ENCODE measurements at places on chromosomes 4 and X. TPM values are rescaled to one million over a fixed set of nuclear protein-coding genes. Genes with fewer than 3 reads are reported as not detected.

Gene AKAP14
- not detected for total RNA-seq

Gene CD38
- total RNA-seq: 0.07 TPM

Gene NMU
- total RNA-seq: 12.9 TPM

Gene RBPJ
- 166 TPM for total RNA-seq

Gene NEUROG2
- not detected for total RNA-seq

Gene CXorf49
- total RNA-seq: not detected

DNA sequence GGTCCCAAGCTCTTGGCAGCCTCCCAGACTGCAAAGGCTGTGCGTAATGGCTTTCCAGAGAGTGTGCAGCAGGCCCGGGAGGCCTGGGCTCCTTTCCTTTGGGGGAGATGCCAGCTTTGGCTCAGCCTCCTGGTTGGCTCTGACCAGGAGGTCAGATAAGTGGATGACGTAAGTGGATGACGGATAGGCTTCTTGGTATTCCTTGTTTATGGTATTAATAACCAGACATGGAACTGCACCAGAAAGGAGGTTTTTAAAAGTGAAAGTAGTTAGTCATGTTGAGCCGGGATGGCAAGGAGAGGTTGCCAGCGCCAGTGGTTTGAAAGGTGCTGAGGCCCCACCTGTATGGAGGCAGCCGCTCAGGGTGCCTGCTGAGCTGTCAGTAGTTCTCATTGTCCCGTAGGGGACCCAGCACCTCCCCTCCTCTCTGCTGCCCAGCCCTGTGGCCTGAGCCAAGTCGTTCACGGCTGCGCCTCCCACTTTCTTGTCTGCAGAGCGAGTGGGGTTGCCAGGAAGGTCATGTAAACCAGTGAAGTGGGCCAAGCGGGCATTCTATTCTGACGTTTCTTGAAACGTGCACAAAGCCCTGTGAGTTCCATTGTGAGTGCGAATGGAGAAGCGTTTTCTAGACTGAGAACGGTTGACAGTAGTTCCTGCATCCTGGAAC lies 28.7 kb upstream of the STOX2 start:
- DNase-seq: no peak
- no peaks in the 10 kb centered on the region for H3K4me1 ChIP-seq
- no peaks in the 10 kb centered on the region for H3K36me3 ChIP-seq
- no peaks in the 10 kb centered on the region for H3K27me3 ChIP-seq

DNA sequence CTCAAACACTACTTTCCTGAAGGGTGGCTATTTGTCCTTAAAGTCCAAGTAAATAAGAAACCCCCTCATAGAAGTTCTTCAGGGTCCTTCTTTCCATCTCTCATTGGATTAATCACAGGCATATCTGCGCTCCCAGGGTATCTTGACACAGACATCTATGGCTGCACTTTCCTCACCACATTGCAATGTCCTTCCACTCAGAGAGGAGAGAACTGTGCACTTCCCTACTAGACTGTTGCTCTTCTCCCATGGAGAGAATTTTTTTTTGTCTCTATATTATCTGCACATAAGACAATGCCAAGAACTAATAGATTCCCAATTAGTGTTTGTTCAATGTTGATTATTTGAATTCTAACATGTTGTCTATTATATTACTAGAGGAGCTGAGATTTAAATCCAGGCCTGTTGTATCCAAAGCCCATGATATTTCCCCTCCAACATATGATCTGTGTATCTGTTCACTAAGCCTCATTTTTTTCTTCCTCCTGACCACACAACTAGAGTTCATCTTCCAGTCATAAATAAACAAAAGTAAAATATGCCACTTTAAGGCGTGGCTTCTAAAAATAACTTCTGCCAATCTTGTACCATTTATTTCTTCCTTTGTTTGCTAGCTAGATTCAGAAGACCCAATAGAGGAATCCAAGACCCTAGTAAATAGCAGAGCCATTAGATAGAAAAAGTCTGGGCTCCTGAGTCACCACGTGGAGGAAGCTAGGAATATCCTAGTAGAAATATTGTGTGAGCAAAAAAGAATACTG lies 61.5 kb upstream of the FAM241A start:
- no peaks in the 10 kb centered on the region for H3K4me1 ChIP-seq
- H3K27me3 ChIP-seq: no peaks in the 10 kb centered on the region
- no peak overlapping the region for H3K4me3 ChIP-seq
- no peak for DNase-seq

- DNase-seq: no peak
- H3K27me3 ChIP-seq: no peaks in the 10 kb centered on the region
- no peaks in the 10 kb centered on the region for H3K36me3 ChIP-seq
- H3K4me3 ChIP-seq: no peak overlapping the region
Observed at GRCh38 chr4:82517043-82517442, 44.7 kb downstream of the TMEM150C start.

DNA sequence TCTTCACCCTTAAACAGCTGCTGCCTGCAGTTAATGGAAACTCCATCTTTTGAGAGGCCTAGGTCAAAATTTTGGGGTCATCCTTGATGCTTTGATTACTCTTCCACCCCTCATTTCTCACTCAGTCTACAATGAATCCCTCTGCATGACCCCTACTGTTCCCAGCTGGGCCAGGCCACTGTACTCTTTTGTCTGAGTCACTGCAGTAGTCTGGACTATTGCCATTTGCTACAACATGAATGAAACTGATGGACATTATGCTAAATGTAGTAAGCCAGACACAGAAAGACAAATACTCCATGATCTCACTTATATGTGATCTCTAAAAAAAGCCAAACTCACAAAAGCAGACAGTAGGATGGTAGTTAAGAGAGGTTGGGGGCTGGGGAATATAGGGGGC lies 28.3 kb downstream of the STK32B start:
- no peaks in the 10 kb centered on the region for H3K36me3 ChIP-seq
- no peaks in the 10 kb centered on the region for H3K4me1 ChIP-seq
- no peak for DNase-seq
- H3K27me3 ChIP-seq: no peaks in the 10 kb centered on the region
- no peak overlapping the region for H3K4me3 ChIP-seq
- H3K27ac ChIP-seq: no peak overlapping the region

- no peaks in the 10 kb centered on the region for H3K4me1 ChIP-seq
- H3K4me3 ChIP-seq: peak overlapping the region; percentile 87
- peak; percentile 30 for DNase-seq
- H3K27me3 ChIP-seq: no peaks in the 10 kb centered on the region
- H3K36me3 ChIP-seq: peaks cover 9% of the 10 kb centered on the region
Observed at GRCh38 chrX:154093965-154094364, 3.6 kb downstream of the MECP2 start.

DNA sequence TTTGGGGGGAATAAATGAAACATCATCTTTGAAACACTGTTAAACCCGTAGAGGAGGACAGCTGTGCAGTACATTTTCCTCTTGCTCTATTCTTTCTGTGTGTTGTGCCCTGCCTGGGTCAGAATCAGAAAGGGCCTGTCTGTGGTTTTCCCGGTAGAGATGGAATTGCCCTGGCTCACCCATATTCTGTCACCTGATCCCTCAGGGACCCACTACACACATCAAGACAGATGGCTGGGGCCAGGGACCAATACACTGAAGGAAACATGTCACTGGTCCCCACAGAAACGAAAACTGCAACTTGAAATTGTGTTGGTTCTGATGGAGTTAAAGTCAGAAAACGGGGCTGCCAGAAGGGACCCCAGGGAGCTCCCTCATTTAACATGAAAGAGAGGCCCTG lies 114.9 kb downstream of the ZNF827 start:
- H3K4me1 ChIP-seq: peaks cover 8% of the 10 kb centered on the region
- no peak for DNase-seq
- no peaks in the 10 kb centered on the region for H3K27me3 ChIP-seq
- no peak overlapping the region for H3K4me3 ChIP-seq
- no peak overlapping the region for H3K27ac ChIP-seq

GRCh38 chrX:105116486-105116885 lies 104.0 kb downstream of the TEX13A start:
- 0 out of 2 replicates have a peak, but pooled peaks cover 3% of the 10 kb centered on the region for H3K4me1 ChIP-seq
- H3K27me3 ChIP-seq: no peaks in the 10 kb centered on the region

DNA sequence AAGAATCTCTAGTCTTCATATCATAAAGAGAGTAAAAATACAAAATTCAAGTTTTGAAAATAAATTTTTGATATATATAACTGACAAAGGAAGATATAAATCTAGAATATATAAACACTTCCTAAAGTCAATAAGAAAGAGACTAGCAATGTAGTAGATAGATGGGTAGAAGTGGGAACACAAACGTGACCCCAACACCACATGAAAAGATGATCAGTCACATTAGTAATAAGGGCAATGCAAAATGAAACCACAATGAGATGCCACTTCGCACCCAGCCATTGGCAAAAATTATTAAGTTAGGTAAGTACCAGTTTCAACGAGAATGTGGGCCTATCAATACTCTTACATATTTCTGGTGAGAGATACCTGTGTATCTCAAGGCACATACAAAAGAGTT lies 106.5 kb downstream of the EGF start:
- no peak overlapping the region for H3K4me3 ChIP-seq
- no peak for DNase-seq
- no peak overlapping the region for H3K27ac ChIP-seq
- peaks cover 6% of the 10 kb centered on the region for H3K36me3 ChIP-seq

- no peak for DNase-seq
- no peak overlapping the region for H3K4me3 ChIP-seq
Observed at GRCh38 chr4:138348055-138348454, 105.9 kb upstream of the SLC7A11 start.

- H3K36me3 ChIP-seq: no peaks in the 10 kb centered on the region
- no peak for DNase-seq
- H3K27me3 ChIP-seq: no peaks in the 10 kb centered on the region
- H3K4me3 ChIP-seq: no peak overlapping the region
- H3K27ac ChIP-seq: no peak overlapping the region
- no peaks in the 10 kb centered on the region for H3K4me1 ChIP-seq
Observed at GRCh38 chrX:122591546-122591945, 592.5 kb upstream of the GRIA3 start.

- H3K27ac ChIP-seq: no peak overlapping the region
- no peak for DNase-seq
- no peak overlapping the region for H3K4me3 ChIP-seq
- no peaks in the 10 kb centered on the region for H3K4me1 ChIP-seq
Observed at GRCh38 chr4:163603257-163603656, 108.8 kb downstream of the TMA16 start.

DNA sequence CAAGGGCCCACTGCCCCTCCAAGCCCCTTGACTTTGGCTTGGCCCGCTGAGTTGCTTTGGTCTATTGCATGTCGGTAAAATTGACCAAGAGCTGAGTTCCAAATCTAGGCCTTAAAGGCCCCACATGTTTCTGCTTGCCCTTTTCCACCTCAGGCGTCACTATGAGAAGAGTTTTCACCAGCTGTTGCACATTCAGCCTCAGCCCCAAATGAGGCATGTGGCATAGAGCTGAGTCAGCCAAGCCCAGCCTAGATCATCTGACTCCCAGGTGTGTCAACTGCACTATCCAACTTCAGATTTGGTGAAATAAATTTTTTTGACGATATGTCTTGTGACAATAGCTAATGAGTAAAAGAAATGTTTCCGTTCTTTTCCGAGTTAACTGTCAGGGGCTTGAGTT lies 424.5 kb upstream of the FAM47C start:
- no peak overlapping the region for H3K4me3 ChIP-seq
- H3K27ac ChIP-seq: no peak overlapping the region
- H3K36me3 ChIP-seq: peaks cover 2% of the 10 kb centered on the region
- no peaks in the 10 kb centered on the region for H3K4me1 ChIP-seq
- H3K27me3 ChIP-seq: no peaks in the 10 kb centered on the region
- no peak for DNase-seq

DNA sequence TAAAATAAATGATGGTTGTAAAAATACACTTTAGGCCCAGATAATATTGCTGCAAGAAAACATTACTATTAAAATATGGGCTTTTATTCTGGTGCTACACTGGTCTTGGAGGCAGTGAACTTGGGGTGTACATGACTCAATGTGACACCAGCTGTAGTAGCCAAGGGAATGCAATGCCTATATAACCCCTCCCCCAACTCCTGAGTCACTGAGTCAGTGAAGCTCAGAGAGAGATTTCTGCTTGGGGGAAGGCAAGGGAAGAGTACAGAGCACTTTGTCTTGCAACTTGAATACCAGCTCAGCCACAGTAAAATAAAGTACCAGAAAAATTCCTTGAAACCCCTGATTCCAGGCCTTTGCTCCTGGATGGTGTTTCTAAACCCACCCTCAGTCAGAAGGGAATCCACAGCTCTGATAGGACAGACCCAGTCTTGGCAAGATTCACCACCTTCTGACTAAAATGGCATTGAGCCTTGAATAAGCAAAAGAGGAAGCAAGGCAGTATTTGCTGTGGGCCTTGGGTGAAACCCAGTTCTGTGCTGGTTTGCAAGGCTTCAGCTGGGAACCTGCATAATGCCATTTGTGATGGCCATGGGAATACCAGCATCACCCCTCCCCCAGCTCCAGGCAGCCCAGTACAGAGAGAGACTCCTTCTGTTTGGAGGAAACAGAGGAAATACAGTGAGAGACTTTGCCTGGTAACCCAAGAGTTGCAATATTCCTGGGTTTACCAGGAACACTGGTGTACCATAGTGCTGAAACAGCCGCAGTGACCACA lies 209.9 kb downstream of the IQCM start:
- H3K4me1 ChIP-seq: peaks cover 5% of the 10 kb centered on the region
- no peak overlapping the region for H3K27ac ChIP-seq
- no peak overlapping the region for H3K4me3 ChIP-seq
- no peaks in the 10 kb centered on the region for H3K36me3 ChIP-seq
- no peaks in the 10 kb centered on the region for H3K27me3 ChIP-seq

GRCh38 chrX:137549073-137549472 lies 16.9 kb upstream of the ZIC3 start:
- H3K27me3 ChIP-seq: peaks cover 52% of the 10 kb centered on the region
- H3K27ac ChIP-seq: no peak overlapping the region
- H3K36me3 ChIP-seq: peaks cover 1% of the 10 kb centered on the region

DNA sequence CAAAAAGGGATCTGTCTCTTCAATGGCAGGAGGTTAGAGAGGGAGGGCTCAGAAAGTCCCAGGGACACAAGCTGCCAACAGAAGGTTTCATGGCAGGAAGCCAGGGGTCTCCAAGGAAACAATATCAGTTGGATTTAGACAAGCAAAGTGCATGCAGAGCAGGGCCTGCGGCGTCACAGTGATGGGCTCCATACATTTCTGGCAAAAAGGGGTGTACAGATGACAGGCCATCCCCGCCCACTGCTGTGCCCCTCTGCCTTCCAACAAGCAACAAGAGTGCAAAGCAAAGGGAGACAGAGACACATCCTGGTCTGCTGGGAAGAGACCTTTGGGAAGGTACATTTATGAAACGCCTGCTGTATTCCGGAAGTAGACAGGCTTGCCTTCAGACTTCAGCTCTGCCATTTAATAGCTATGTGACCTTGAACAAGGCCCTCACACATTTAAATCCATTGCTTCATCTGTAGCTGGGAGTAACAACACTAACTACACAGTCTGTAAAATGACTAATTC lies 121.2 kb downstream of the AFAP1 start:
- H3K36me3 ChIP-seq: peaks cover 8% of the 10 kb centered on the region
- no peaks in the 10 kb centered on the region for H3K27me3 ChIP-seq
- DNase-seq: no peak
- no peak overlapping the region for H3K4me3 ChIP-seq

DNA sequence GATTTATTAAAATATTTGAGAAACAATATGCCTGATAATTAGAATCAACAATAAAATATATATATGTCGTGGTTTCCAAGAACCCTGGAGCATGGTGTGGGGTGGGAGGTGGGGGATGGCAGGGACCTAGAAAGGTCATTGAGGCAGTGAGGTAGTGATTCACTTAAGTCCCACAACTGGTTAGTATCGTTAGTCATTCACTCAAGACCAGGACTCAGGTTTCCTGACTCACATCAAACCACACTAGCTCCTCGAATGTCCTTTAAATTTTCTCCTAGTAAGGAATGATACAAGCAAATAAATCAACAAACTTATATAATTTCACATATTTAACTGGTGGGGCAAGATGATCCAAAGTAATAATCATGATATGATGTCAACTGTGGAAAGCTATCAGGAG lies 158.8 kb upstream of the AADAT start:
- no peak for DNase-seq
- no peaks in the 10 kb centered on the region for H3K27me3 ChIP-seq
- peaks cover 1% of the 10 kb centered on the region for H3K4me1 ChIP-seq
- no peak overlapping the region for H3K4me3 ChIP-seq
- H3K36me3 ChIP-seq: no peaks in the 10 kb centered on the region
- no peak overlapping the region for H3K27ac ChIP-seq

Data from H9 (cell line).